Gastrocnemius medialis (tissue), 4 donors: ENCODE measurements at places on chromosomes 11 and 22. TPM values are rescaled to one million over a fixed set of nuclear protein-coding genes. Genes with fewer than 3 reads are reported as not detected.
A peak's percentile ranks its signal among the peaks of the same experiment; 100 is the strongest.

GRCh38 chr22:28016781-28017557, 97.9 kb upstream of the PITPNB start:
- H3K4me3 ChIP-seq = no peak overlapping the region
- peak; percentile 12 for DNase-seq
- no peaks in the 10 kb centered on the region for H3K27me3 ChIP-seq
- H3K36me3 ChIP-seq = no peaks in the 10 kb centered on the region

DNA sequence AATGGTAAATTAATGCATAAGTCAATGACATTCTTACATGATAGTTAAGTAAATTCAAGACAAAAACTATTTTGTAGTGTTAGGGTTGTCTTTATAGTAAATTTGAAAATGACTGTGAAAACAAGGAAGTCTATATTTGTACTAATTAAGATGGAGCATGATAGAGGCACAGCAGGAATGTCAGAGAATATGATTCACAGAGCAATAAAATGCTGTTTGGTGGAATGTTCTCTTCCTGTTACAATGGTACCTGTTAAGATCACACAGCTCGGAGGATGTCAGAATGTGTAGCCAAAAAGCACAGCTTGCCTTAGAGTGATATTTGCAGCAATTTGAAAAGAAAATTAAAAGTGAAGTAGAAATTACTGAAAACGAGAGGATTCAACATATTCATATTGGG, 2339.7 kb upstream of the RAG2 start:
- no peaks in the 10 kb centered on the region for H3K4me1 ChIP-seq
- no peaks in the 10 kb centered on the region for H3K27me3 ChIP-seq
- no peak overlapping the region for H3K27ac ChIP-seq

MUC6 gene
- not detected for total RNA-seq

CRYBA4 gene
- not detected for total RNA-seq

DNA sequence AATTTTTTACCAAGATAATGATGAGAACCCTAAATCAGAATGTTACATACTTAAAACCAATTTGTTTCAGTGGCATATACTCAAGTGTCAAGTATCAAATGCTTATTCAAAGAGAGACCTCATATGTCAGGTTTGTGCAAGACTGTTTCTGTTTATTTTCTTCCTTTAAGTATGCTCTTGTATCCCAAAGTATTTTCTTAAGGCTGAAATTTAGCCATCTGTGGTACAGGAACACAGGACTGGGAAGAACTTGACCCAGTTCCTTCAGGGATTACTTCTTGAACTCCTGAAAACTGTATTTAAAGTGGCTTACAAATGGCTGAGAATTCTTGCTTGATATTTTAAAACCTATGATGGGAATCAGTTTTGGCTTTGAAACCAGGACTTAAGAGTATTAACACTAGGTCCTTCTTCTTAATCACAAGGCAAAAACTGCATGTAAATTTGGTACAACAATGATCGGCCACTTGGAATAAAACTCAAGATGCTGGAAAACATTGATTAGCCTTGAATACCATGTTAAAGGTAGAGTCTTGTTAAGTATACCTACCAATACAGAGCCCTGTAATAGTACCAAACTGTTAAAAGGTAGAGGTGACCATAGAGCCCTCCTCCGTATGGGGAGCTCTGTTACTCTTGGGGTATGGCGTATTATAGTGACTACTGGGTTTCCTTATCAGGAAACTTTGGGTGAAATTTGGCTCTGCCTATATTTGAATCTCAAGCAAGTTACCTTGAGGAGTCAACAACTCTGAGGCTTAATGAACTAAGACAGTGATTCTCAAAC, 95.9 kb downstream of the BLID start:
- no peak for DNase-seq
- H3K36me3 ChIP-seq = no peaks in the 10 kb centered on the region
- no peak overlapping the region for H3K4me3 ChIP-seq
- no peaks in the 10 kb centered on the region for H3K4me1 ChIP-seq
- no peak overlapping the region for H3K27ac ChIP-seq

MS4A15 gene
- not detected for total RNA-seq

DNA sequence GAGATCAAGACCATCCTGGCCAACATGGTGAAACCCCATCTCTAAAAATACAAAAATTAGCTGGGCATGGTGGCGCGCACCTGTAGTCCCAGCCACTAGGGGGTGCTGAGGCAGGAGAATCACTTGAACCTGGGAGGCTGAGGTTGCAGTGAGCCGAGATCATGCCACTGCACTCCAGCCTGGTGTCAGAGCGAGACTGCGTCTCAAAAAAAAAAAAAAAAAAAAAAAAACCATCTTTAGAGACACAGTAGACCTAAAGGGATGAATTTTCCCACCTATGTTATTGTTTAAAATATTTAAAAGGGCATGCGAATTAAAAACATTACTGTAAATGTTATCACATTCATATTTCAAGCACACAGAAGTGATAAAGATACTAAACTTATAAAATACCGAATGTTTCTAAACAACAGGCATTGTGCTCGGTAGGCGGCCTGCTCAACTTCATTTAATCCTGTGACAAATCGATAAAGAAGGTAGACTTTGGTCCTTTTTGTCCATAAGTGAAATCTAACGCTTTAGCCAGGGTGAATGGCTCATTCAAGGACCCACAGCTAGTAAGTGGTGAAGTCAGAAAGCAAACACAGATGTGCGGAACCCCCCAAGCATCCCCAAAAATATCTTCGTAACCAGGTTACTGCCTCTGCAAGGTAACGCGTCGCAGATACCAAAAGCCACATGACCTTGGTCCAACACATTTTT, 16.1 kb downstream of the NCAPD3 start:
- no peak overlapping the region for H3K27ac ChIP-seq
- H3K27me3 ChIP-seq = no peaks in the 10 kb centered on the region
- H3K4me1 ChIP-seq = no peaks in the 10 kb centered on the region
- no peak overlapping the region for H3K4me3 ChIP-seq
- no peak for DNase-seq
- peaks cover 38% of the 10 kb centered on the region for H3K36me3 ChIP-seq

- H3K27me3 ChIP-seq = peaks cover 22% of the 10 kb centered on the region
- H3K4me3 ChIP-seq = no peak overlapping the region
- DNase-seq = no peak
These were observed 474.1 kb downstream of the MN1 start for GRCh38 chr22:27327497-27327896.

GCAT gene
- 10.0 TPM for total RNA-seq

GRCh38 chr11:95108159-95108611, 18.5 kb downstream of the ENDOD1 start:
- peak overlapping the region; percentile 90 for H3K27ac ChIP-seq
- no peaks in the 10 kb centered on the region for H3K36me3 ChIP-seq
- peaks cover 81% of the 10 kb centered on the region for H3K4me1 ChIP-seq
- DNase-seq = peak; percentile 66

GRCh38 chr11:92249156-92249753, 24.6 kb downstream of the FAT3 start:
- H3K27ac ChIP-seq = no peak overlapping the region
- no peak for DNase-seq
- H3K4me1 ChIP-seq = no peaks in the 10 kb centered on the region

DNA sequence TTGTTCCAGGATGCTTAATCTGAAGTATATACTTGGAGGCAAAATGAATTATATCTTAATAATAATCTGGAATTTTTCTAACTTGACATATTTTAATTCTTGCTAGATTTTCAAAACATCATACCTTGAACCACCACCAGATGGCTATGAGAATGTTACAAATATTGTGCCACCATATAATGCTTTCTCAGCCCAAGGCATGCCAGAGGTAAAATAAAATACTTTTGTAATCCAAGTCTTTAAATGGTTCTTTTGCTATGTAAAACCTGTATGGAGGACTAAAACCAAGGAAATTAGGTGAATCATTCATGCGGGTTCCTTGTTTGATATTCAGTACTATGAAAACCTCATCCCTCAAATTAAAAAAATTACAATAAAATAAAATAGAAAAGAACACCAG, 14.4 kb downstream of the NAALAD2 start:
- no peak overlapping the region for H3K27ac ChIP-seq
- H3K27me3 ChIP-seq = no peaks in the 10 kb centered on the region
- H3K36me3 ChIP-seq = no peaks in the 10 kb centered on the region
- DNase-seq = no peak
- no peaks in the 10 kb centered on the region for H3K4me1 ChIP-seq

KCNJ4 gene
- total RNA-seq = not detected

- peaks cover 20% of the 10 kb centered on the region for H3K36me3 ChIP-seq
- no peak overlapping the region for H3K27ac ChIP-seq
- no peaks in the 10 kb centered on the region for H3K27me3 ChIP-seq
- DNase-seq = no peak
- peaks cover 6% of the 10 kb centered on the region for H3K4me1 ChIP-seq
These were observed 28.4 kb upstream of the TXNRD2 start for GRCh38 chr22:19970031-19970478.

GRCh38 chr11:75276186-75276585, 35.6 kb downstream of the TPBGL start:
- H3K4me3 ChIP-seq = no peak overlapping the region
- no peak overlapping the region for H3K27ac ChIP-seq
- no peaks in the 10 kb centered on the region for H3K4me1 ChIP-seq
- H3K36me3 ChIP-seq = no peaks in the 10 kb centered on the region
- H3K27me3 ChIP-seq = no peaks in the 10 kb centered on the region

GRCh38 chr11:70526116-70527045, 128.1 kb downstream of the CTTN start:
- H3K27me3 ChIP-seq = no peaks in the 10 kb centered on the region

RIMBP3C gene
- total RNA-seq = not detected

OR4A5 gene
- total RNA-seq = not detected

POTEH gene
- total RNA-seq = not detected

GRCh38 chr11:12841946-12842630, 167.0 kb upstream of the RASSF10 start:
- H3K36me3 ChIP-seq = no peaks in the 10 kb centered on the region
- DNase-seq = no peak
- peaks cover 80% of the 10 kb centered on the region for H3K4me1 ChIP-seq
- no peaks in the 10 kb centered on the region for H3K27me3 ChIP-seq

PVALB gene
- not detected for total RNA-seq

DNA sequence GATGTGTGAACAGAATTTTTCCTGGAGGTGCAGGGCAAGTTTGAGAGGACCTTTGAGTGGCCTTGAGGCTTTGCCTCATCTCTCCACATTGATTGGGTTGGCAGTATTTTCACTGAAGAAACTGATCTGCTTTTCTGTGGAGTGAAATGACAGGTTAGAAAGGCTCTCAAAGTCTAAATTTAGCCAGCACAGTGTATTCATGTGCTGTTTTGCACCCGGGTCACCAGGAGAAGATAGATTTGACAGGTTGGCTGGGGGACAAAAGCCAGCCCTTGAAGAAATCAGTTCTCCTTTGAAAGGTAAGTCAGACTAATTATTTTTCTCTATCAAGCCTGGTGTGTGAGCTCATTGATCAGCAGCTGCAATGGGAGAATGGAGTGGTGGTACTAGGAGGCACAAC, 152.9 kb downstream of the DBX1 start:
- H3K4me1 ChIP-seq = peaks cover 20% of the 10 kb centered on the region
- DNase-seq = peak; percentile 10
- no peaks in the 10 kb centered on the region for H3K27me3 ChIP-seq
- peak overlapping the region; percentile 56 for H3K27ac ChIP-seq
- H3K4me3 ChIP-seq = no peak overlapping the region
- no peaks in the 10 kb centered on the region for H3K36me3 ChIP-seq

- H3K27me3 ChIP-seq = no peaks in the 10 kb centered on the region
- H3K36me3 ChIP-seq = no peaks in the 10 kb centered on the region
- DNase-seq = peak; percentile 30
- H3K4me1 ChIP-seq = peaks cover 12% of the 10 kb centered on the region
- peak overlapping the region; percentile 51 for H3K27ac ChIP-seq
- no peak overlapping the region for H3K4me3 ChIP-seq
These were observed 3.9 kb downstream of the HTATIP2 start for GRCh38 chr11:20367313-20367948.

- H3K27me3 ChIP-seq = no peaks in the 10 kb centered on the region
- no peaks in the 10 kb centered on the region for H3K36me3 ChIP-seq
- H3K27ac ChIP-seq = no peak overlapping the region
- H3K4me1 ChIP-seq = no peaks in the 10 kb centered on the region
- no peak overlapping the region for H3K4me3 ChIP-seq
These were observed 1655.2 kb downstream of the LRRC4C start for GRCh38 chr11:39804271-39804670.

DNA sequence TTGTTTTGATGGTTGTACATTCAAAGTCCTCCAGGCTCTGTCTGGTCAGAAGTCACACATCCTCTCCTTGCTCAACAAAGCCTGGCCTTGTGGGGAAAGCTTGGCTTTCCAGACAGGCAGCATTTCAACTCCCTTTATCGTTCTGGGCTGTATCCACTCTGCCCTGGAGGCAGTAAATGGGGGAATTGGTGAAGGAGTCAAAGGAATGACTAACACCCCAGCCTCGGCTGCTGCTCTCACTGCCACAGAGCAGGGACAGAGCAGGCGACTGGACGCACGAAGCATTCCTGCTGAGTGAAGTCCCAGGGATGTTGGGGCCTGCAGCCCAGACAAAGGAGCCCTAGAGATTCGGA, 52.8 kb downstream of the WNT11 start:
- DNase-seq = no peak
- H3K4me1 ChIP-seq = peaks cover 10% of the 10 kb centered on the region
- no peaks in the 10 kb centered on the region for H3K27me3 ChIP-seq
- H3K36me3 ChIP-seq = no peaks in the 10 kb centered on the region
- H3K4me3 ChIP-seq = no peak overlapping the region
- no peak overlapping the region for H3K27ac ChIP-seq

DNA sequence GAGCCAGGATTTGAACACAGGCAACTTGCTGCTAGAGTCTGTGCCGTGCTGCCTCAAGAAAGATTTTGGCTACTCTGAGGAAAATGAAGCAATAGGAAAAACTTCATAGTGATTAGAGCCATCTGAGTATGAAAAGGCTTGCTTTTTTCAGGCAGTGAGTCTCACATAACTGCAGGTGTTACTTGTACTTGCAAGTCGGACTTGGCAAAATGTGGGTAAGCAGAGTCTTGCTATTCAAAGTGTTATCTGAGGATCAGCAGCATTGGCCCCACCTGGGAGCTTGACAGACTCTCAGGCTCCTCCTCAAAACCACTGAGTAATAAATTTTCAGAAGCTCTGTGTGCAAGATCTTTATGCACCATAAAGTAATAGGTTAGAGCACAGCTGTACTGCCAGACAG, 18.1 kb downstream of the RNF141 start:
- H3K4me1 ChIP-seq = peaks cover 21% of the 10 kb centered on the region
- DNase-seq = no peak
- peak overlapping the region; percentile 44 for H3K27ac ChIP-seq
- H3K27me3 ChIP-seq = no peaks in the 10 kb centered on the region
- no peak overlapping the region for H3K4me3 ChIP-seq

HIC2 gene
- 1.7 TPM for total RNA-seq

TH gene
- not detected for total RNA-seq

DNA sequence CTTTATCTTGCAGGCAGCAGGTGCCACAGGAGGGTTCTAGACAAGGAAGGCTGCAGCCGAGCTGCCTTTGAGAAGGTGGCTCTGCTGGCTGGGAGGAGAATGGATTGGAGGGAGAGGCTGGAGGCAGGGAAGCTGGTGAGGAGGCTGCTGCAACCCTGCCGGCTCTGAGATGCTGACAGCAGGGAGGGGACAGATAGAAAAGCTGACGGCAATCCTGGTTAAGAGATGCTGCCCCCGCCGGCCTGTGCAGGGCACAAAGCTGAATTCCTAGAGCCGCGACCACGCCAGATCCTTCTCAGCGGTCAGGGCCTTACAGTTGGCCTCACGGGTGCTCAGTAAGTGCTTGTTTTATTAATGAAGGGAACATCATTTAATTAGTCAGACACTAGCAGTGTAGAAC, 105.4 kb downstream of the CACNA1I start:
- no peaks in the 10 kb centered on the region for H3K27me3 ChIP-seq
- no peaks in the 10 kb centered on the region for H3K36me3 ChIP-seq
- no peak overlapping the region for H3K4me3 ChIP-seq
- DNase-seq = no peak
